ENCODE measurements at places on chromosomes 2 and 18. TPM values are rescaled to one million over a fixed set of nuclear protein-coding genes. Genes with fewer than 3 reads are reported as not detected.

The KCNG2 gene
- total RNA-seq = not detected

The SERPINB5 gene
- total RNA-seq = not detected

DNA sequence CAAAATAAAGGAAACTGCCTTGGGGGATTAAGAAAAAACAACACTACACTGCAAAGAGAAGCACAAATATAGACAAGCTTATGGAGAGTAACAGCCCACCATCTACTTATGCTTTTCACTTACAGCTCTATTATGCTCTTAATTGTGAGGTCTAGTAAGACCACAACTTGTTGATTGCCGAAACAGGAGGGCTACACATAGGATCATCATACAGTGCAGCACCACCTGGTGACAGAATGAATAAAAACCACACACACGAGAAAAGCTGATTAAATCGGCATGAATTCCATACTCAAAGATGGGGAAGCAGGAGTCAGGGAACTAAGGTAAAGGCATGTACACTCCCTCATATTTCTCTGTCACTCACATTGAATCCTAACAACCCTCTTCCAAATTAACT lies 259.2 kb downstream of the IKZF2 start:
- no peaks in the 10 kb centered on the region for H3K36me3 ChIP-seq
- no peaks in the 10 kb centered on the region for H3K27me3 ChIP-seq
- no peak overlapping the region for H3K27ac ChIP-seq

DNA sequence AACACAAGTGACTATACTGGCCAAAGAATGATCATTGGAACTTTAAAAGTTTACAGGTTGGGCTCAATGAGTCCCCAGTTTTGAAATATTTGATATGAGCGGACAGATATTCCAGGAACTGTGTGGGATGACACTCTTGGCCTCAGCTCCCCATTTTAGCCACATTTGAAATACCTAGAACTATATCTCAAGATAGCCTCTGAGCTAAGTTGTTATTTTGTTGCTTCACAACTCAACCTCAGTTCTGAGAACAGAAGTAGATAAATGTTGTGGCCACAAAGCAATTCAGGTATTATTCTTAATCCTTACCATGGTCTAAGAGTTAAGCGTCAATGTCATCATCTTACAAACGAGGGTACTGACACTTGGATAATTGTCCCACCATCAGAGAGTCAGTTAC lies 172.2 kb upstream of the SETBP1 start:
- DNase-seq = no peak
- no peaks in the 10 kb centered on the region for H3K36me3 ChIP-seq
- H3K27me3 ChIP-seq = no peaks in the 10 kb centered on the region

DNA sequence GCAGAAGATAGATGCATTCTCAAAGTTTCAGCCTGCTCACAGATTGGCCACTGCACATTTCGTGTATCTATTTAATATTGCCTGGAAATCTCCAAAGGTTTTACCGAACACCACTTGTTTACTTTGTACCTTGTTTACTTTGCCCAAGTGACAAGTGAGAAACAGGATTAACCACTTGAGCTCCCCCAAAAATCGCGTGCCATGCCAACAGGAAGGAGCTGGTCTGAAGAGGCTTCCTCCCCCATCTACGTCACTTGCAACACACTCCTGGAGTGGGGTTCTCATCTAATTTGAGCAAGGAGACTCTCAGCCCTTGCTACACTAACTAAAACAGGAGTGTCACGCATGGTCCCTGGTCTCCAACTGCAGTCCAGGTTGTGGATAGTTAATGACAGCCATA lies 212.5 kb upstream of the TMEM200C start:
- H3K36me3 ChIP-seq = no peaks in the 10 kb centered on the region
- no peaks in the 10 kb centered on the region for H3K27me3 ChIP-seq

DNA sequence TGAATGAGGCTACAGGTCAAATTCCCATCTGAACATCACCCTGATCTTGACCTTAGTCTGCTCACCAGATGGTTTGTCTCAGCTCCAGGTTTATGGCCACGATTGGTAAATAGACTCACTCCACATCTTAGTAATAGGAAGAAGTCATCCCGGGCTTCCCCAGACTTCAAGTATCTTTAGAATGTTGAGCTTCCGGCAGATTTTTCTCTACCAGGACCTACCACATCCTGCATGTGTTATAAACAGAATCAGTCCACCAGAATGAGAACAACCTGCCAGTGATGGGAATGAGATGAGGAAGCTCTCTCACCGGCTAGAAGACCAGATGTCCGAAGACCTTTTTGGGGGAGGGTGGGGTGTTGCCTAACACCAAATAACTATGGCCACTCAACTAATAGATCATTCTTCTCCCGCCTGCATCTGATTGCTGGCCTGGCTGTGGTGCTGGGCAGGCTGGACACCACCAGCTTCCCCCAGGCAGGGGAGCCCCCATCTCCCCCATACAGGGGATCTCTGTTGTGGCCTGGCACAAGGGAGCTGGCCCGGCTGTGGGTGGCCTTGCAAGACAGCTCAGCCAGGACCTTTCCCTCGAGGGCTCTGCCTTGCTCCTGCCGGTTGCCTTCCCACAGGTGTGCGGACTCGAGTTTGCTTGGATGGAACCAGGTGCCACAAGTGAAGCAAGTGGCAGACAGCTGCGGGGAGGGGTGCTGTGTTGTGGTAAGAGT lies 88.5 kb downstream of the SH3RF3 start:
- H3K27me3 ChIP-seq = peaks cover 75% of the 10 kb centered on the region
- H3K4me3 ChIP-seq = no peak overlapping the region
- H3K27ac ChIP-seq = peak overlapping the region; percentile 48
- peaks cover 60% of the 10 kb centered on the region for H3K4me1 ChIP-seq
- H3K36me3 ChIP-seq = peaks cover 2% of the 10 kb centered on the region
- no peak for DNase-seq

DNA sequence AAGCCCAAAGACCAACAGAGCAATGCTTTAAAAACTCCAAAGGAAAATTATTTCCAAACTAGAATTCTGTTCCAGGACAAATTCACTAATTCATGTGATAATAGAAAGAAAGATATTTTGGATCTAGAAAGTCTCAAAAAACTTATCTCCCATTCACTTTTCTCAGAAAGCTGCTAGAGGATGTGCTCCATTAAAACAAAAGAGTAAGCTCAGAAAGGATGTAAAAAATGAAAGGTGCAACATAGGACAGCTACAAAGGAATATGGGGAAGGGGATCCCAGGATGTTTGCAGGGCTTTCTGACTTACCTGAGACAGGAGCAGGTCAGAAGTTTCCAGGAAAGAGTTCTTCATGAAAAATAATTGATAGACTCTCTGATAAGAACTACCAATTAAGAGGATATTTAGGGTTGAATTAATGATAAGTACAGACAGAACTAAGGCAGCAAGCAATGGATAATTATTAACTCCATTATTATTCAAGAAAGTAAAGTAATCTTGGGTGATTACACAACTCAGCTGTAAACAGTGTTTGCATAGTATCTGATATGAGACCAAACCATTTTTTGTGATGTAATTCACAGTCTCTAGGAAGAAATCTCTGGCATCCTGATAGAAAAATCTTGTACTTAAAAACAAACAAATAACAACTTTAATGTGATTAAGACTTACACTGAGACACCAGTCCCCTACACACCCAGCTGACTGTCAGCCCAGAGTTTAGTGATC lies 20.9 kb downstream of the LYG1 start:
- no peak overlapping the region for H3K4me3 ChIP-seq
- peaks cover 18% of the 10 kb centered on the region for H3K36me3 ChIP-seq
- H3K27ac ChIP-seq = no peak overlapping the region
- no peaks in the 10 kb centered on the region for H3K4me1 ChIP-seq

- no peak overlapping the region for H3K4me3 ChIP-seq
- H3K36me3 ChIP-seq = peaks cover 33% of the 10 kb centered on the region
- peaks cover 22% of the 10 kb centered on the region for H3K4me1 ChIP-seq
- DNase-seq = no peak
- no peak overlapping the region for H3K27ac ChIP-seq
Observed at GRCh38 chr18:75201282-75202270, 7.4 kb downstream of the PTGR3 start.
